Left forelimb (tissue), 1 donor: ENCODE measurements at places on chromosomes 6 and 20.

GRCh38 chr20:15288106-15288505 is 950.7 kb upstream of the FLRT3 start:
- no peak for DNase-seq

- DNase-seq = no peak
These were observed 96.2 kb upstream of the MAP7 start for GRCh38 chr6:136646377-136646776.

DNA sequence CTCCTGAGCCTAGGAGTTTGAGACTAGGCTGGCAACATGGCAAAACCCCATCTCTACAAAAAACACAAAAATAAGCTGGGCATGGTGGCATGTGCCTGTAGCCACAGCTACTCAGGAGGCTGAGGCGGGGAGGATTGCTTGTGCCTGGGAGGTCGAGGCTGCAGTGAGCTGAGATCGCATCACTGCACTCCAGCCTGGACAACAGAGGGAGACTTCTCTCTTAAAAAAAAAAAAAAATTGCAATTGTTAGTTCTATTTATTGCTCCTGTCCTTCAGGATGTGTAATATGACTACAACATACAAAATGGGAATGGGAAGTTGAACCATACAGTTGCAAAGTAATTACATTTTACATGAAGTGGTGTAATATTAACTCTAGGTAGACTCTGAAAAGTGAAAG is 8.1 kb upstream of the AARS2 start:
- no peak for DNase-seq

- DNase-seq = no peak
These were observed 43.5 kb downstream of the ADGRG6 start for GRCh38 chr6:142345261-142345660.

DNA sequence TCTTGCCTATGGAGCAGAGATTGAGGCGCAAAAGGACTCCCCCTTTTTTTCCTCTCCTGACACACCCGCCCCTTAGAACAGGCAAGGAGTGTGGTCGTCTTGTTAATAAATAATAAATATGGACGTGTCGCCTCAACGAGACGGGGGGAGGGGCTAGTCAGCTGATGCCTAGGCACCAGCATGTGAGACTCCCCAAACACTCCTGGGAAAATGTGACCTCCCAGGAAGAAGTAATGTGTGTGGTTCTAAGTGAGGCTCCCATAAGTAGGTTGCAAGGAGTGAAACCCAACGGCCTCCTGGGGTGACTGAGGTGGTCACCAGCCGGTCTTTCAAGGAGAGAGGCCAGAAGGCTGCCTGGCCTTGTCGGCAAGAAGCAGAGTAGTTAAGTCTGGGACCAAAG is 1.1 kb upstream of the FAXC start:
- DNase-seq = no peak

DNA sequence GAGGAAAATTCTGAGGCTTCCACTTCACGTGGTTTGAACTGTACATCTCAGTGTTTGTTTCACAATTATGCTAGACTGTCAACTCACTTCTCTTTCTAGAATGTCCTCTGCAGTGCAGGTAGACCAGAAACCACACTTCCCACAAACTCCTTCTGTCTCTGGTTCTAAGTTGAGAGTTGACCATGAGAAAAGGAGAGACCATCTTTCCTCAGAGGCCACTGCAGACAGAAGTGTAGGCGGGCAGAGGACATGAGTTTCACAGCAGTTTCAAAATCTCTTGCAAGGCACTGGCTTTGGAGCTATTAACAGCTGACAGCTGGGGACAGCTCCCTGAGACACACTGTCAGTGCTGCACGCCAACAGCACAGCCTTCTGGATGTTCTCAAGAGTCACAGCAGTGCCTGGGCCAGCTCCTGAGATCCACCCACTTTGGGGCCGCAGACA is 55.4 kb upstream of the MOXD1 start:
- DNase-seq = no peak

GRCh38 chr20:53934421-53935343 is 135.7 kb downstream of the BCAS1 start:
- no peak for DNase-seq

- no peak for DNase-seq
These were observed 270.9 kb upstream of the JARID2 start for GRCh38 chr6:14974792-14975470.

GRCh38 chr6:108565893-108566292 is 5.2 kb downstream of the FOXO3 start:
- no peak for DNase-seq

GRCh38 chr6:143528164-143528811 is 16.8 kb upstream of the FUCA2 start:
- DNase-seq = no peak

- no peak for DNase-seq
These were observed 25.5 kb upstream of the WFDC2 start for GRCh38 chr20:45444050-45444449.

DNA sequence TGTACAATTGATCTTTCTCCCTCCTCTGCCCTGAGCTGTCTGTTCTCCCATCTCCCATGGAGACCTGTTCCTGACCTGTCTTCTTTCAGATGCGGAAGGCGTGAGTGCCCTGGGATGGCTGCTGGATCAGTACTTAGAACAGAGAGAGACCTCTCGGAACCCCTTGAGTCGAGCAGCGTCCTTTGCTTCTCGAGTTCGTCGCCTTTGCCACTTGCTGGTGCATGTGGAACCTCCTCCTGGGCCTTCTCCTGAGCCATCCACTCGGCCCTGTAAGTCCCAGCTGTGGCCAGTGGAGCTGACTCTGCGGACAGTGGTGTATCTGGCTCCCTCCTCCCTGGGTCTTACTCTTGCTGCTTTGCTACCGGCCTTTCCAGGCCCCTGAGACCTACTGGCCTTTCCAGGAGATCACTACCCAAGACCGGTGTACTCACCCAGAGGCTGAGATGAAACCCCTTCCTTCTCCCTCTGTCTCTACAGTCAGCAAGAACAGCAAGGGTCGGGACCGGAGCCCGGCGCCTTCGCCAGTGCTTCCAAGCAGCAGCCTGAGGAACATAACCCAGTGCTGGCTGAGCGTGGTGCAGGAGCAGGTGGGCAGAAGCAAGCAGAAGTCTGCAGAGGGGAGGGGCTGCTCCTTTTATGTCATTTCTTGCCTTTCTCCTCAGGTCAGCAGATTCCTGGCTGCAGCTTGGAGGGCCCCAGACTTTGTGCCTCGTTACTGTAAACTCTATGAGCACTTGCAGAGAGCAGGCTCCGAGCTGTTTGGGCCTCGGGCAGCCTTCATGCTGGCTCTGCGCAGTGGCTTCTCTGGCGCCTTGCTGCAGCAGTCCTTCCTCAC is 22.5 kb downstream of the CUL9 start:
- no peak for DNase-seq

GRCh38 chr6:8914700-8915099 is 479.4 kb upstream of the SLC35B3 start:
- DNase-seq = no peak

DNA sequence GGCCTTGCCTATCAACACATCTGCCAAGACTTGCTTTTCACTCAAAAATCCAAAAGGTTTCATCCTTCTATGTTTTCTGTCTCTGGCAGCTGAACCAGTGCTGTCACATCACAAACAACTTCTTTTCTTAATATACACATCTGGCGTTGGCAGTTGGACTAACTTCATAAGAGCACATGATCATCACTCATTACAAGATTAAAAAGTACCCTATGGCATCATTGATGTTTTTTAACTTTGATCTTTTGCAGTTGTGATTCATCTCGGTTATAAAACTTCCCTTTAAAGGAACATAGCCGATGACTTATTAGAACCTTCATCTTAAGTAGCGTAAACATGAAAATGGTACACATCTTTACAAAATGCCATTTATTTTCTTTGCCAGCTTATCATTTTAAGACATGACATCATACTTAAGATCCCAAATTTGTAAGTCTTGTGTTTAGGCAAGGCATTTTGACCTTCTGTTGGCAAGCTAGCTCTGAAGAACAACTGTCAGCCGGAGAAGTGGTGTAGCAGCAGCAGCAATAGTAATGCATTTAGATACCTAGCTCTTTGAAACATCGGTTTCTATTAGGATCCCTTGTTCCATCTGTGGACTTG is 64.2 kb upstream of the SUPT3H start:
- no peak for DNase-seq

DNA sequence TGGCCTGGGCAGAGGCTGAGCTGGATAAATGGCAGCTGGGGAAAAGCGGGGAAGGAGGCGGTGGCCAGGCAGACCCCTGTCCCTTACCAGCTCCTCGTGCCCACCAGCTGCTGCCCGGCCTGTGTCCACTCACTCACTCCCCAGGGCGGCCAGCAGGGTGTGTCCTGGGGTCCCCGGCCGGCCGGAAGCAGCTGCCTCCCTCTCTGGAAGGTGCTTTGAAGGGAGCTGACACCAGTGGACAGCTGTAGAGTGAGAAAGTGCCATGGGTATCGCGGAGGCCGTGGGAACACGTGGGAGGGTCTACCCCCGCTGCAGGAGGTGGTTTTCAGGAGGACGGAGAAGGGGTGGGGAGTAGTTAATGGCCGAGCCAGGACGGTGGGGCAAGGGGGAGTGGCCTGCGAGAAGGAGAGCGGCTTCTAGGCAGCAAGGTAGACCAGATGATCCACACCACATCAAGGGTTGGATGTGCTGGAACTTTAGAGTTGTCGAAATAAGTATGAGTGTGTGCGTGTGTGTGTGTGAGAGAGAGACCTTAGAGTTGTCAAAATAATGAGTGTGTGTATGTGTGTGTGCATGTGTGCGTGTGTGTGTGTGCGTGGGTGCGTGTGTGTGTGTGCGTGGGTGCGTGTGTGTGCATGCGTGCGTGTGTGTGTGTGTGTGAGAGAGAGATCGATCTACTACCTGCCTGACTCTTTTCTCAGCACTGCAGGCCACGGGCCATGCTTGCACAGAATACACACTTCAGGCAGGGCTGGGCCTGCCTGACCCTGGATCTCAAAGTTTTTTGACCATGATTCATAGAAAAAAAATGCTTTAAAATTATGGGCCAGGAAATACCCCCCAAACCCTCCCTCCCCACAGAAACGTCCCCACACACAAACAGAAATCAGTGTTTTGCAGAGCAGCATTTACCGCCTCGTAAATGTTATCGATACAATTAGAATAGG is 43.9 kb downstream of the CDH4 start:
- no peak for DNase-seq

- no peak for DNase-seq
These were observed 254.4 kb upstream of the KCNQ5 start for GRCh38 chr6:72367439-72367838.

DNA sequence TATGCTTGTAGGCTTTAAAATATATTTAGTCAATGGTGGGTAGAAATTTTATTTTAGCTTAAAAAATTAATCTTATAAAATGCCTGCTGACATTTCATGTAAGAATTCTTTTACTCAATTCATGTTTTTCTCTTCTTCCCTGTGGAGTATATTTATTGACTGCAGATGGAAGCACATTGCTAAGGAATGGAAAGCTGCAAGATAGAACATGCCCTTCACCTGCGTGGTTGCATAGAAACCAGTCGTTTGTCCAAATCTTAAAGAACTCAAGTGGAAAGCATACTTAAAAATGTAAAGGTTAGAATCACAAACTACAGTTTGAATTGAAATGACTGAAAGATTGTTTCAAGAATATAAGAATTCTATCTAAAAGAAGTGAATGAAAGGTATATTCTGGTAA is 30.7 kb downstream of the C6orf163 start:
- DNase-seq = no peak

GRCh38 chr6:15313367-15313766 is 67.5 kb downstream of the JARID2 start:
- no peak for DNase-seq

- DNase-seq = no peak
These were observed 16.8 kb upstream of the EEF1A1 start for GRCh38 chr6:73537677-73538076.

GRCh38 chr6:144216668-144217218 is 66.4 kb downstream of the STX11 start:
- DNase-seq = no peak

DNA sequence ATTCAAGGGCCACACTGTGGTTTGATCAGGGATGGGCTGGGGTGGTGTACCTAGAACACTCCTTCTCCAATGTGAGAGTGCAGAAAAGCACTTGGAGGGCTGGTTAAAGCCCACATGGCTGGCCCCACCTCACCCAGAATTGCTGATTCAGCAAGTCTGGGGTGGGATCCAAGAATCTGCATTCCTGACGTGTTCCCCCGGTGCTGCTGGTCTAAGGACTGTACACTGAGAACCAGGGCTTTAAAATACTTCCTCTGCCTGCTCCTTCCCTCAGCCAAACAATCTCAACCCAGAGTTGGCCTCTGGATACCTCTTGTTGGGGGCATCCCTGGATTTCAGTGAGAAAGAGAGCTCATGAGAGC is 13.4 kb upstream of the OCSTAMP start:
- no peak for DNase-seq

GRCh38 chr6:142671791-142672190 is 273.2 kb downstream of the HIVEP2 start:
- DNase-seq = no peak

DNA sequence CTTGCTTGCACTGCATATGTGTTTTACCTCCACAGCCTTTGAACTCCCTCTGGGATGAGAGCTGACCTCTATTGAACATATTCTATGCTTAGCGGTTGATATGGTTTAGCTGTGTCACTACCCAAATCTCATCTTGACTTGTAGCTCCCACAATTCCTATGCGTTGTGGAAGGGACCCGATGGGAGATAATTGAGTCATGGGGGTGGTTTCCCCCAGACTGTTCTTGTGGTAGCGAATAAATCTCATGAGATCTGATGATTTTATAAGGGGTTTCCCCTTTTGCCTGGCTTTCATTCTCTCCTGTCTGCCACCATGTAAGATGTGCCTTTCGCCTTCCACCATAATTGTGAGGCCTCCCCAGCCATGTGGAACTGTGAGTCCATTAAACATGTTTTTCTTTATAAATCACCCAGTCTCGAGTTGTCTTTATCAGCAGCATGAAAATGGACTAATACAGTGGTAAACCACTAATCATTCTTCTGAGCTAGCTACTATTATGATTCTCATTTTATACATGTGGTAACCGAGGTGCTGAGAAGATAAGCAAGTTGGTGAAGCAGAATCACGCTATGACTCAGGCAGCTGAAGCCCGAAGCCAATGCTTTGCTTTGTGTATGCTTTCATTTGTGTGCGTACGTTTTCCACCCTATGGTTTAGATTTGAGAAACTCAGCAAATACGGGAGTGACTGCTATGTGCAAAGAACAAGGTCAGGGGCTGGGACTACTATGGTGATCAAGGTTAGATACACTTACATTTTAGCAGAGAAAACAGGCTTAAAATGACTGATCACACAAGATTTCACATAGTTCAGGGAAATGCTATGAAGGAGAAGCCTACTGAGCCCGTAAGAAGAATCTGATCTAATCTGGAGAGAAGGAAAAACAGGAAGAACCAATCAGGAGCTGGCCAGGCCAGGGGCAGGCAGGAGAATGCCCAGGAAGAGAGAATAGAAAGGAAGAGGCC is 363.5 kb downstream of the ESR1 start:
- no peak for DNase-seq

DNA sequence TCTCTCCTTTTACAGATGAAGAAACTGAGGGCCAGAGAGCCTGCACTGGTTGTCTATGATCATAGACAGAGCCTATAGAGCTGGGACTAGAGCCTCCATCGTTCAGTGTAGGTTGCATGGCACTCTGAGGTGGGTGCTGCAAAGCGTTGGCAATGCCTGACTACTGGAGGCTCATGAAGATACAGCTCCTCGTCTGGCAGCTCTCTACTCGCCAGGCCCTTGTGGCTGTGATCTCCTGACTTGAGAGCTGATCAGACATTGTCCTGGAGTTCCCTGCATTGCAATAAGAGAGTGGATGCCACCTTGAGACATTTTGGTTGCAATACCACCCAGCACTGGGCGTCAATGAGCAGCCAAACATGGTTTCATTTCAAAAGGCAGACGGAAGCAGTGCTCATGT is 270.1 kb upstream of the ARID1B start:
- no peak for DNase-seq
